Activated naive CD8-positive, alpha-beta T cell treated with anti-CD3 and anti-CD28 coated beads for 36 hours (primary cell): ENCODE measurements at places on chromosomes 6 and 20.

- DNase-seq, result no peak
These were observed 430.3 kb upstream of the SOX4 start for GRCh38 chr6:21163110-21163837.

DNA sequence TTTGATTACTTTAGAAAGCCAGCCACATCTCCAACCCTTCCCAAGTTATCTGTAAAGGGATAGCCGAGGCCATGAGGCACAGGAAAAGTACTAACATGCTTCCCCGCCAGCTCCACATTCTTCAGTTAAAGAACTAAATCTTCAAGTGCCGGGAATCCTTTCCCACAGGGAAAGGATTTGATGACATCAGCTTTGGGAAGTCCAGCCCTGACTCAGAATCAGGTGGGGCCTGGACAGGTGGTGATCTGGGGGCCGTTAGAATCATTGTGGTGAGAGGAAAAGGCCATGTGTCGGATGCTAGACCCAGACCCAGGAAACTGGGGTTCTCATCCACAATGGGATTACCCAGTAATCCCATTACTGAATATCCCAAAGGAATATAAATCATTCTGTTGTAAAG lies 580.0 kb downstream of the QKI start:
- no peak for DNase-seq

DNA sequence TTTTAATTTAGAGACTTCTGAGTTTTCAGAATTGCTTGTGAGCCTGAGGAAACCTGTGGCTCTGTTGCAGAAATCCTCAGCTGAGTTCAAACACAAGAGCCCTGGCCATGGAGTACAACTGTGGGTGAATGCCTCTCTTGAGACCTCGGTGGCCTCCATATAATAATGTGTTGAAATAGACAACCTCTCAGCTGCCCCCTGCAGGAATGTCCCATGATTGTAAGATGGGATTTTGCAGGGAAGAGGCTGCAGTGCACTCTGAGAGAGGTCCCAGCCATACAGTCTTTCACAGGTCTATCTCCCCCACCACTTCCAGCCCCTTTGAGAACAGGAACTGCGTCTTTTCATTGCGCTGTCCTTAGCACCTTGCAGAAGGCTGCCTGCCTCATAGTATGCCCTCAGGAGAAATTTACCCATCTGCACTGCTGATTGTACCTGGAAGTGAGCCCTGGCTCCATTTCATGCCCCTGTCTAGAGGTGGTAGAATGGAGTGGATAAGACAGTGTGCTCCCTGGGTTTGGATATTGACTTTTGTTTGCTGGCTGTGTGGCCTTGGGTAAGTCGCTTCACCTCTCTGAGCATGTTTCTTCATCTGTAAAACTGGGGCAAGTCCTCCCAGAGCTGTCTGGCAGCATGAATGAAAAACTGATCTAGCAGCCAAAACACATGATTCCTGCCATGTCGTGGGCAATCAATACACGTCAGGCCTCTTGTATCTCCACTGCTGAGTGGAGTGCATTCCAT lies 16.8 kb upstream of the CDH22 start:
- DNase-seq, result no peak

GRCh38 chr6:144543006-144543871 lies 258.1 kb downstream of the UTRN start:
- no peak for DNase-seq

- DNase-seq, result no peak
These were observed 958.8 kb downstream of the TFAP2A start for GRCh38 chr6:9455864-9456658.

DNA sequence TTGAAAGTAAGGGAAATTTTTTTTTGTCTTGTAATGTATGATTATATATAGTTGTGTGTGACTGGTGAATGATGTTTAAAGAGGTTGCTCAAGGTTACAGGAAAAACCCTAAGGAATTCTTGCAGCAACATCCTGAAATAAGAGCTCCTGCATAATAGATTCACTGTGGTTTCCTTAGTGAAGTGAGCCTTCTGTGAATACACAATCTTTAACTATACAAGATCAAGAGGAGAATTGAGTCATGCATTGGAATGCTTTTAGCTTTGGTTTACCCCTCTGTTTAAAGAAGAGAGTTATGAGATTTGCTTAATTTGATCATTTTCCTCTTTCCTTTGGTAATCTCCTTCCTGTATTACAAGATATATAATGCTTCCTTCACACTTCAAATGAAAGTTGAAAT lies 141.6 kb upstream of the EYA4 start:
- DNase-seq, result no peak

DNA sequence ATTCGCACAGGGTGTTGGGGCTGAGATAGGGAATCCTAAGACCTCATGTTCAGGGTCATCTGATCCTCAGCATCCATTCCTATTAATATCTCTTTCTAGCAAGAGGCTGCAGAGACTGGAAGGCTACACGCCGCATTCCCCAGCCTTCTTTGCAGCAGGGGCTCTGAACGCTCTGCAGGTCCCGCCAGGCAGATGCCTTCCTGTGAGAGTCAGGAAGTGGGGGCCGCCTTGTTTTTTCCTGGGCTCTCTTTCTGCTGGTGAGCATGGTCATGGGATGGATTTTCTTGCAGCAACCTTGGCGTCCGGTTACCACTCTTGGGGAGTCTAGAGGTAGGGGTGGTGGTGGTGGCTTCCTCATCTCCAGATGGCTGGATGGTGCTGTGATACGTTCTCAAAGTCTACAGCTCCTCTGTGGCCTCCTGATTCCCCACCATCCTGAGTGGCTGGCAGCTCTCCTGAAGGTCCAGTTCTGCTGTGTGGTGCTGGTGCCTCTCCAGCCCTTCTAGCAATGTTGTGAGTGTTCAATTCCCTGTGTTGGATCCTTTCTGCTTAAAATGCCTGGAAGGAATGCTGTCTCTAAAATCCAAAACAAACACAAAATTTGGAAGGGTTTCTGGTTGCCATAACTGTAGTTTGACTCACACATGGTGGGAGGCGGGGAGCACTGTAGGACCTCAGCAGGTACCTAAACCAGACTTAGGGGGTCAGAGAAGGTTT lies 111.9 kb downstream of the CEBPB start:
- DNase-seq, result no peak

GRCh38 chr6:24822696-24823095 lies 24.0 kb upstream of the ARMH2 start:
- no peak for DNase-seq

- no peak for DNase-seq
These were observed 709.0 kb downstream of the EPM2A start for GRCh38 chr6:145026267-145026679.

DNA sequence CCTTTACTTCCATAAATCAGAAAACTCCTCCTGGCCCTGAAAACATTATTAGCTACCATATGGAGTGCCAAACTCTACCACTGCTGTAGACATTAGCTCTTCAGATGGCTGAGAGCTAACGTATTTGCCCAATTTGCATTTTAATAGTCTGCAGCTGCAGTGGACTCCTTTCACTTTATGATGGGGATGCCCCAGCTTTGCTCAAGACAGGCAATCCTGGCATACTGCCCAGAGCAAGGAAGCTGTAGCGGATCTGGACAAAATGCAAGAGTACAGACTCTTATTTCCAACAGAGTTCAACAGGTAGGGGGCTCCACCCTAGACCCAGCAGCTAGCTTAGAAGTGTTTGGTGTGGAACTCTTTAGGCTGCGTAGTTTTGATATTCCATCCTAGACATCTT lies 246.7 kb downstream of the FOXC1 start:
- DNase-seq, result no peak

DNA sequence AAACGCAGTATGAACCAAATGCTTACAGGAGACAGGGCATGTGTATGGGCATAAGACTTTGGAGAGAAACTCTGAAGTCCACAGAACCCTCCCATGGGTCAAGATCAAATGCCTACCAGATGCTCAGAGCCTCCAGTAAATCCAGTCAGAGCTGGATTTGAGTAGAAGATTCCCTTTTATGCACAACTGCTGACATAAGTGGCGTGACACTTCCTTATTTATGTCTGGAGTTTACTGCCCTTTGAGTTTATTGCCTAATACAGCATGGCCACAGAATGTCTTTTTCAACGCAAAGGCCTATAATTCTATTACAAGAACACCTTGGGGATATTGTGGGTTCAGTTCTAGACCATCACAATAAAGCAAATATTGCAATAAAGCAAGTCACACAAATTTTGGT lies 220.0 kb upstream of the FOXQ1 start:
- DNase-seq, result no peak

DNA sequence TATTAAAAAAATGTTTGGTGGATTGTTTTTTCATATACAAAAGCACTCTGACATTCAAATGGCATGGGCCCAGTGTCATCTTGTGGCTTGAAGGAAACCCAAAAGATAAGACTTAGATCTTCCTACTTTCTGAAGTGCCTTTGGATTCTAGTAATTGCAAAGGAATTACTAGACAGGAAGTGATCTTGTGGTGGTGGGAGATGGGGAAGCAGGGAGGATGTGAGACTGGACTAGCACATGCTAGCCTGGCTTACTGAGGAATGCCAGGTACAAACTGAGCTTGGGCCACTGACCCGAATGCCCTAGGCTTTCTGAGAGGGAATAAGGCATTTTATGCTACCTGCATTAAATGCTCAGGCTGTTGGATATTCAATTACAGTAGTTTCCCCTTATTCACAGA lies 59.0 kb downstream of the AFG1L start:
- no peak for DNase-seq

DNA sequence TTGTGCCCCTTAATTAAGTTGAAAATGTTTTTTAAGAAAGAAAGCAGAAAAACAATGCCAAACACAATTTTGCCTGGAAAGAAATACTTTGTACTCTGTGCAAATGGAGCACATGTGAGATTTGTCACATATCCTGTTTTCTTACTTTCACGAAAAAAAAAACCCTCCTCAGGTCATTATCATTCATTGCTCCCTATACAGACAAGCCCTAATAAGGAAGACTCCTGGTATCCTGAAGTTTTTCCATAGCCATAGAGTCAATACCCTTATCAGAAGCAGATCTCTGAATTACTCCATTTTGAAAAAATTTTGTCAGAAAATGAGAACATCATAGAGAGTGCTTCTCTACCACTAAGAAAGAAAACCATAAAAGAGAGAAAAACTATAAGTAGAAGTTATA lies 14.0 kb upstream of the NT5E start:
- no peak for DNase-seq

- DNase-seq, result no peak
These were observed 26.1 kb downstream of the POPDC3 start for GRCh38 chr6:105153676-105154075.

- DNase-seq, result no peak
These were observed 67.5 kb upstream of the QKI start for GRCh38 chr6:163347021-163347446.

DNA sequence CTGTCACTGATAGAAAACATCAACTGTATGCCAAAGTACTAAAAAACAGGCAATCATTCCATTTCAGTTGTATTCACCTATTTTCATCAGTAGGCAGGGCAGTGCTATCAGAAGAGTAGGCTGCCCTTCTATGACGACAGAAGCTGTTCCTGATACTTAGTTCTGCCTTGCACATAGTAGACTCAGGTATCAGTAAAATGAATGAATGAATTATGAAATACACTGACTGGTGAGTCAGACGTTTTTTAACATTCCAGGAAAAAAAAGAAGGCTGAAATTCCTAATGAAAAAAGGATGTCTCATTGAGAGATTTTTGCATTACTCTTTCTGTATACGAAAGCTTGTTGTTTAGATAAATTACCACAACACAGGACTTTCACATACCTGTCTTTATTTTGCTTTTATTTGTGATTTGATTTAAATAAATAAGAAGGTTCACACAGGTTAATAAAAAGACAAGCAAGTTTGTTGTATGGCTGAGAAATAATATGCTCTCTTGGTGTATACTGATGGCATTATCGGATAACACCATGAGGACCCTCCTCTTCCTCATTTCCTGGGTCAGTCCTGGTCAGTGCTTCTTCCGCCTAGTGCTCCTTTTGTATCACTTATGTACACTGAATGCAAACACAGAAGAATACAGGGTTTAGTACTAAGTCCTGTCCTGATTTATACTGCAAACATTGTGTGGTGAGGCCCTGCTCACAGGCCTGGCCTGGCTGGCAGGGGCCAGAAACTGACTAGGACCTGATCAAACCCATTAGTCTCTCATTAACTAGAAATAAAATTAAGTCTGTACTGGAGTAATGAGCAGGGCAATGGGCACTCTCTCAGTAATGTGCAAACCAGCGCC lies 39.4 kb upstream of the SPDEF start:
- DNase-seq, result no peak

GRCh38 chr6:129481706-129482105 lies 228.3 kb downstream of the ARHGAP18 start:
- no peak for DNase-seq

GRCh38 chr6:708237-708598 lies 15.3 kb upstream of the EXOC2 start:
- no peak for DNase-seq

- DNase-seq, result no peak
These were observed 6.1 kb downstream of the SOBP start for GRCh38 chr6:107495971-107496370.

- no peak for DNase-seq
These were observed 50.1 kb downstream of the CEP43 start for GRCh38 chr6:167049275-167049674.

GRCh38 chr6:39137245-39137644 lies 22.3 kb upstream of the SAYSD1 start:
- DNase-seq, result peak; percentile 14

GRCh38 chr6:119267126-119267905 lies 82.2 kb downstream of the MAN1A1 start:
- no peak for DNase-seq

DNA sequence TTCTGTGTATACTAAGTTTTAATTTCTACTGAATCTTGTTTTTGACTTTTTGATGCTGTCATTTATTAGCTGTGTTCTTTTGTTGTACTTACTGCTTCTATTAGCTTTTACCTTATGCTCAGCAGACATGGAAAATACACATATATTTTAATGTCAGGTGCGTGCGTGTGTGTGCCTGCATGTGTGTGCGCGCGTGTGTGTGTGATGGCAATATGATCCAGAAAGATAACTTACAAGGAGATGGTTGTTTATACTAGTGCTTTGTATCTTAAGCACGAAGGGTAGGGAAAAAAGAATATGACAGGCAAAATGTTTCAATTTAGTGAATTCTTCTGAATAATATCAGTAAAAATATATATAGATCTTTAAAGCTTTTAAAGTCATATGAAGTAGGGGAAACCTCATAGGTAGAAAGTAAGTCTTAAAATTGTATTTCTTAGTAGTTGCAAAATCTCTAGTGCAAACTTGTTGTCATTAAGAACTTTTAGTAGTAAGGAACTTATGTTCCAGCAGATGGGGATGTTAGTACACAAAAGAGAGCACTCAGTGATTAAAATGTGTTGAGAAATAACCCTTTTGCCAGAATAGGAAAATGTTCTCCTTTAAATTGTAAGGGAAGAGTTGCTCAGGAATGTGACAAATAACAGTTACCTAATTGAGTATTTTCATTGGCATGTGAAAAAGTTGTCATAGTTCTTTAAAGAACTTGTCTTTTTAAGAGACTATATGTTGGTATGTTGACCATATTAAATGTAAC lies 13.2 kb downstream of the QKI start:
- DNase-seq, result no peak

- no peak for DNase-seq
These were observed 108.0 kb downstream of the PPP1R14C start for GRCh38 chr6:150250826-150251225.

GRCh38 chr6:161038229-161039031 lies 46.9 kb downstream of the MAP3K4 start:
- no peak for DNase-seq
